Activated naive CD8-positive, alpha-beta T cell treated with anti-CD3 and anti-CD28 coated beads, Interleukin-2, amount 10 ng/mL, durations not matched to agents 7 days and 5 days (primary cell): ENCODE measurements at places on chromosomes 16 and 17.

DNA sequence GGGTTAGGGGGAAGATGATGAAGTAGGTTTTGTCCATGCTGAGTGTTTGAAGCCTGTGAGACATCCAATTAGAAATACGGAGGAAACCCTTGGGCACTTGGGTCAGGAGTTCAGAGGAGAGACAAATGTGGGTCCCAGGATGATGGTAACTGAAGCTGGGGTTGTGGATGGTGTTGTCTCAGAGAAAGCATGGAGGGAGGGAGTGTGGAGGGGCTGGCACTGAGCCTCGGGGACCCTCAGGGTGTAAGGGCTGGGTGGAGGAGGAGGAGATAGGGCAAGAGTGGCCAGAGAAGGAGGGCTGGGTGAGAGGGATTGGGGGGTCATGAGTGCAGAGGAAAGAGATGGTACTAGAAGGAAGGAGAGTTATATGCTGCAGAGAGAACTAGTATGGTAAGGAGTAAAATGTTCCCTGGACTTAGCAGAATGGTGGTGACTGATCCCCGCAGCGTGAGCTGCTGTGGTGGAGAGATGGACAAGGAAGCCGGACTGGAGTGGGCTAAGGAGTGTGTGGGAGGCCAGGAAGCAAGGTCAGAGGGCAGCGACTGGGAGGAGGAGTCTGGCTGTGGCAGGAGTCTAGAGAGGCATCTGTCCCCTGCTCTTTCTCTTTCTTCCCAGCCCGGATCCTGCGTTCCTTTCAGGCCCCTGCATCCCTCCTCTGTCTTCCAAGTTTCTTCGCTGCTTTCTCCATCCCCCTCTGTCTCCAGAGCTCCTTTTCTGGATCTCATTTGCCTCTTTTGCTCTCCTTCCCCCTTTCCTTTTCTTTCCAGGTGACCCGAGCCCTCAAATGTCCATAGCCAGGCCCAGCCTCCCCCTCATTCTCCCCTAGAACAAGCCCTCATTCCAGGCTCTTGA lies 3.9 kb upstream of the COL1A1 start:
- no peak for DNase-seq

- no peak for DNase-seq
Observed at GRCh38 chr16:67396159-67397035, 3.1 kb upstream of the TPPP3 start.

GRCh38 chr17:30586818-30587595 lies 109.8 kb downstream of the GOSR1 start:
- no peak for DNase-seq

- no peak for DNase-seq
Observed at GRCh38 chr17:50904518-50905459, 38.6 kb upstream of the TOB1 start.

DNA sequence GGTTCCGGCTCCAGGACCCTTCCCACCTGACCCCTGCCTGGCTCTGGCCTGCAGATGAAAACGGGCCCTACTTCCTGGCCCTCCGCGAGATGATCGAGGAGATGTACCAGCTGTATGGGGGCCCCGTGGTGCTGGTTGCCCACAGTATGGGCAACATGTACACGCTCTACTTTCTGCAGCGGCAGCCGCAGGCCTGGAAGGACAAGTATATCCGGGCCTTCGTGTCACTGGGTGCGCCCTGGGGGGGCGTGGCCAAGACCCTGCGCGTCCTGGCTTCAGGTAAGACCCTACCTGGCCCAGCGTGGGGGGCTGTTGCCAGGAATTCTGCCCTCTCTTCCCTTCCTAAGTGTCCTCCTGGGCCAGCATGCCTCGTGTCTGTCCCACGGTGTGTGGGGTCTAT lies 8.6 kb upstream of the SLC7A6 start:
- DNase-seq: no peak

GRCh38 chr17:28367641-28368305 lies 2.3 kb downstream of the VTN start:
- no peak for DNase-seq

DNA sequence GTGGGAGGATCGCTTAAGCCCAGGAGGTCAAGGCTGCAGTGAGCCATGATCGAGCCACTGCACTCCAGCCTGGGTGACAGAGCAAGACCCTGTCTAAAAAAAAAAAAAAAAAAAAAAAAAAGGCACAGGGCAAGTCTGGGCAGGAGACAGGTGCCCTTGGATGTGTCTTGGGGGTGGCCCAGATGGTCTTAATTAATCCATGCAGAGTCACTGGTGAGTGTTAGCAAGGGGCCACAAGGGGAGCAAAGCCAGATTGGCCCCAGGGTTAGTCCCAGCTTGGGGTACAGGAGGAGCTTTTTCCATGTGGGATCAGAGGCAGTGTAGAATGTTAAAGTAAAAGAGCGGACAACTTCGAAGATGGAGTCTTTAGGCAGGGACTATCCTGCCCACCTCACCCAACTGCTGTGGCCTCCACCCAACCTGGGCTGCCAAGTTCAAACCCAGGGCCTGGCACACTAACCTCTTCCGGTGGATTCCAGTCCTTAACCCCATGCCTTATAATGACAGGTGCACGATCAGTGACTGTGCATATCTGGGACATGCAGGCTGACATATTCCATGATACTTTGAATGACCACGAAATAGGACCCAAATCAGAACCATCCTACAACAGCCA lies 32.2 kb upstream of the MFSD6L start:
- no peak for DNase-seq

DNA sequence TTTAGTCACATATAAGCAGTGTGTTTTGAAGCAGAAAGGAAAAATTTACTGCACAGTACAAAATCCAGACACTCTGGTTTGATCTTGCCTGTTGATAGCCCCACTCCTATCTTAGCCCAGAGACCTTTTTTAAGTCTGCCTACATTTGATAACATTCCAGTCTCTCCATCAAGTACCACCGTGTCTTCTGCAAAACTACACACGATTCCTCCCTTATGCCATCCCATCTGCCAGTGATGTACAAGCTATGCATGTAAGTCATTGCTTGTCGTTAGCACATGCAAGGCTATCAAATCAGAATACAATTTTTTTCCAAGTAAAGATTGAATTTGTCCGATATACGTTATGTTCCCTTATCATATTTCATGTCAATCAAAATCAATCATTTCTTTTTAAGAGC lies 14.9 kb downstream of the SHCBP1 start:
- no peak for DNase-seq

DNA sequence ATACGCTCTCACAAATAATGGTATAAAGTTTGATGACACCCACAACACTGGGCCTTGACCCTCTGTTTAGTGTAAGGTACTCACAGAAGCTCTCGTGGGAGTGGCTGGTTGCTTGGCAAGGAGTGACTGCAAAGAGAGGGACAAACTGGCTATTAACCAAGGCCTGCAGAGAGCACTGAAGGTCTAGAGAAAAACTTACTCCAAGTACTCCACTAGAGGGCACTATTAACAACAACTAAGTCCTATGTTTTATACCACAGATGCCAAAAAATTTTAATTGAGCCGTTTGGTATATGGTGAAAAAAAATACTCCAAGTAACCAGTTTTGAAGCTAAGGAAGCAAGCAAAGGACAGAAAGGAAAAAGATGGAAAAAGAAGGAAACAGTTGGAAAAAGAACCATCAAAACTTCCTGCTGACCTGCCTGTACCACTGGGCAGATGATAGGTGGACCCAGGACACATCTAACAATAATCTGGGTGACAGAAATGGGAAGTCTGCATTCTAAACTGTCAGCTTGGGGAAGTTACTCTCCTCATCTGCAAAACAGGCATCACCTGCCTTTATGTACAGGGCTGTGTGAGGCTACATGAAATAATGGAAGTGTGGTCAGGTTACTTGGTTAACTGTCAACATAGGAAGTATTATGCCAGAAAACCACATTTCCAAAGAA lies 23.2 kb downstream of the DYNC1LI2 start:
- no peak for DNase-seq

DNA sequence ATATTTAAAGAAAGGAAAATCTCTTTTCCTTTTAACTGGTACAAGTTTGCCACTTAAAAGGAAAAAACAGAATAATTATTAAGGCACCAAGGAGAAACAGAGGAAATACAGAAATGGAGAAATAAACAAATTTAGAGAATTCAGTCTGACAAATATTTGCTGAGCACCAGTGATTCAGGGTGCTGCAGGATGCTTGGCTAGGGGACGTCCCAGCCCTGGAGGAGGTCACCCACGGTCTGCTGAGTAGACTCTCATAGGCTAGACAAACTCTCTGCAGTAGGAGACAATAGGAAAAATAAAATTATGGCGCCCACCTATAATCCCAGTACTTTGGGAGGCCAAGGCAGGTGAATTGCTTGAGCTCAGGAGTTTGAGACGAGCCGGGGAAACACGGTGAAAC lies 15.9 kb downstream of the C1QTNF1 start:
- no peak for DNase-seq

GRCh38 chr17:61058066-61058465 lies 341.6 kb upstream of the TBX2 start:
- DNase-seq: no peak
